ENCODE measurements at places on chromosomes 3 and 15.

DNA sequence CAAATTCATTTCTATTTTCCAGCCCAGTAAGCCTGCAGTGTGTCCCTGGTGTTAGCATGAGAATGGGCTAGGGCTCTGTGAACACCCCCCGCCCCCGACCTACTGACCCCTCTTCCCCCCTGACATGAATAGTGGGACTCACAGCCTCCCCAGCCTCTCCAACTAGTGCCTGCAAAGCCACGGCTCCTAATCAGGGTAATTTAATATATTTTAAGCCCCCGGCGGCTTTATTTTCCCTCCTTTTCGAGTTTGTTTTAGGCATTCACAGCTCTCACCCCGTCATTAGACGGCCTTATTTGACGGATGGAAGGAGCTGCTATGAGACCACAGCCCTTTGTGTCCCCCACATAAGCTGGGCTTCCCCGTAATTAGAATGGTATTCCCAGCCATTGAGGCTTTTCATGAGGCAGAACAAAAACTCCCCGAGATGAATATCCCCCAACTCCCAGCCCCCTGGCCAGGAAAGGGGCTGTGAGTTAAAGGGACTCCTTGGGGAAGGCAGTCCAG, 78.3 kb upstream of the POLG start:
- no peak for DNase-seq

- DNase-seq = no peak
Measured at GRCh38 chr3:67957268-67957667, 302.9 kb upstream of the SUCLG2 start.

- no peak for DNase-seq
Measured at GRCh38 chr3:174331095-174331800, 527.9 kb upstream of the NAALADL2 start.

DNA sequence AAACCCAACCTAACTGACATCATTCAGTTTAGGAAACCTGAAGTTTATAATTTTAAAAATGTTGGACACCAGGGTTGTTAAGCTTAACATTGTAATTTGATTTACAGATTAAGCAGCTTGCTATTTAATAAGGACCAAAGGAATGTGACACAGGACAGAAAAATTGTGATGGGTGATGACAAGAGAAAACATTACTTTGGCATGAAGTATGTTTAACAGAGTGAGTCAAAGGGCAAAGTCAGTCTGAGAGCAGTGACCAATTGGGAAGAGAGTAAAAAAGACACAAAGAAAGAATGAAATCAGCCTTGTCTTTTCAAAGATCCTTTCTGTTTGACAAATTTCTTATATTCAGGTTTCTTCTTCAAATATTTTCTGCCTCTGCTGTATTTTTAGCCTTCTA, 1301.6 kb downstream of the SI start:
- DNase-seq = no peak

DNA sequence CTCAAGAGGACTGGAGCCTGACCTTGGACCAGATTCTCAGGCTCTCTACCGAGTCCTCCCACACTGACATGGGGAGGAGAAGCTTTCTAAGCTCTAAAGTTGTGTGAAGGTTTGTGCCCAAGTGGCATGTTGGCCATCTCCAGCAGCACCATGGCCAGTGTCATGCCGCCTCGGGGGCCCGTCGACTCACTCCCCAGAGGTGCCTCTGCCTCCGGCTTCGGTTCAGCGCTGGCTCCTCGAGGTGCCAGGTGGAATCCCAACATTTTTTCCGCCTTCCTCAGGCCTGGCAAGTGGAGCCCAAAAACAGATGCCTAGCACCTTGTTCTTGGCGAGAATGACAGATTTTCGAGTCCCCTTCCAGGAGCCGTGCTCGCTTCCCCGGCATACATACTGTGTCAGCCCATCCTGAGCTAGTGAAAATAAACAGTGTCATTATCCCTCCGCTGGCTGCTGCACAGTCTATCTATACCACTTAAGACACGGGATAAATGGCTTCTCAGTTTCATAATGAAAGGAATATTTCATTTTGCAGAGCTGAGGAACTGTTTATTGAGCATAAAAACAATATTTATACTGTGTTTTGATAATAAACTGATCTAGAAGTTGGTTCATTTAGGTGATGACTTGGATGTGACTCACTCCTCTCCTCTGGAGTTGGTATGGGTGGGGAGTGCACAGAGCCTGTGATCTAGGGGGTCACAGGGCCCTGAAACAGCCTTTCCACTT, 328.5 kb upstream of the TLE3 start:
- DNase-seq = peak; percentile 6

DNA sequence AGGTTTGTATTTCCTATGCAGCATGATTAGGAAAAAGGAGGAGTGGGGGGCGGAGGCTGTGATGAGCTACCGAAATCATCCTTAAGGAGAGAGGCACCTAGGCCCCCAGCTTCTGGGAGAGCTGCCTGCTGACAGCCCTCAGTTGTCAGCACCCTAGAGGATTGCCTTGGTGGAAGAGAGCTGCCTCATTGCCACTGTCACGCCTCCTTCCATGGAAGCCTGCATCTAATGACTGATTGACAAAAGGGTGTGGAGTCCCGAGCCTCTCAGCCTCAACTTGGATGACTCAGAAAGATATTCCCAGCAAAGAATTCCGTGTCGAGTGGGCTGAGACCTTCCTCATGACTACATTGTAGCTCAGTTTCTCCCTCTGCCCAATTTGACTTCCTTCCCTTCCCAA, 320.4 kb upstream of the PROK2 start:
- DNase-seq = no peak

DNA sequence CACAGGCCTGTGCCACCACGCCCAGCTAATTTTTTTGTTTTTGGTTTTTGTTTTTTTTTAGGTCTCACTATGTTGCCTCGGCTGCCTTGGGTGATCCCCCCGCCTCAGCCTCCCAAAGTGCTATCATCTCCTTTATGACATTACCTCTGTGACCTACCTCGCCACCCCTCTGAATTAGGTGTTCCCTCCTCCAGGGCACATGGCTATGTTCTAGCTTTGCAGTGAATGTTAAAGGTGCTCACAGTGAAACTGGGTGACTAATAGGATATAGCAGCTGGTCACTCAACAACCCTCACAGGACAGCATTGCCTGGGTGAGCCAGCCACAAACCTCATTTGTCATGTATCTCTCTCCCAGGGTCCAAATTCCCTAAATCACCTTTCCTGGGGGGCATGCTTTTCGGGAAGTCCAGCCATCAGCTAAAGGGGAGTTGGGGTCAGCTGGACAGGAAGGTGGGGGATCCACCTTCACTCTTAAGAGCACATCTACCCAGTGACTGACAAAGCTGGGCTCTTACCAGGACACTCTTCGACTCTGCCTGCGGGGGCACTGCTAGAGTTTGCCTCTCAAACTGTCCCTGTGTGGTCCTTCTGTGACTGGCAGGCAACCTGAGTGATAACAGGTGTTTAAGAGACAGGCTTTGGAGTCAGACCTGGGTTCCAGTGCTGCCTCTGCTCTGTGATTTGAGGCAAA, 1.6 kb upstream of the TTLL3 start:
- DNase-seq = peak; percentile 36

- no peak for DNase-seq
Measured at GRCh38 chr3:14156201-14156600, 22.2 kb downstream of the XPC start.

GRCh38 chr3:380801-381200, 184.2 kb downstream of the CHL1 start:
- no peak for DNase-seq

DNA sequence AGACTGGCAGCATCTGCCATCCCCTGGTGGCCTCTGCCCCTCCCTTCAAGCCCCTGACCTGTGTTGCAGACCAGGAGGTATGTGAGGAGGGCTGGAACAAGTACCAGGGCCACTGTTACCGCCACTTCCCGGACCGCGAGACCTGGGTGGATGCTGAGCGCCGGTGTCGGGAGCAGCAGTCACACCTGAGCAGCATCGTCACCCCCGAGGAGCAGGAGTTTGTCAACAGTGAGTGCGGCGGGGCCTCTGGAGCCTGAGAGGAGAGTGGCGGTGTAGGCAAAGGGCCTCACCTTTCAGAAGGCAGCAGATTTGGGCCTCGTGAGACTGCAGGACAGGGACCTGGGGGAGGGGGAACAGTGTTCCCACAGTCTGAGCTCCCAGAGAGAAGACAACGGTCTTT, 24.0 kb downstream of the HAPLN3 start:
- DNase-seq = no peak
